ENCODE measurements at places on chromosomes 11 and 22. TPM values are rescaled to one million over a fixed set of nuclear protein-coding genes. Genes with fewer than 3 reads are reported as not detected.

The BEST1 gene
- total RNA-seq, result 7.5 TPM

The MMP8 gene
- 1.4 TPM for total RNA-seq

The FXYD6 gene
- total RNA-seq, result 48.2 TPM

The KCNJ1 gene
- total RNA-seq, result 2.6 TPM
